NCI-H2107 (cell line): ENCODE measurements at places on chromosomes 12 and 14.

DNA sequence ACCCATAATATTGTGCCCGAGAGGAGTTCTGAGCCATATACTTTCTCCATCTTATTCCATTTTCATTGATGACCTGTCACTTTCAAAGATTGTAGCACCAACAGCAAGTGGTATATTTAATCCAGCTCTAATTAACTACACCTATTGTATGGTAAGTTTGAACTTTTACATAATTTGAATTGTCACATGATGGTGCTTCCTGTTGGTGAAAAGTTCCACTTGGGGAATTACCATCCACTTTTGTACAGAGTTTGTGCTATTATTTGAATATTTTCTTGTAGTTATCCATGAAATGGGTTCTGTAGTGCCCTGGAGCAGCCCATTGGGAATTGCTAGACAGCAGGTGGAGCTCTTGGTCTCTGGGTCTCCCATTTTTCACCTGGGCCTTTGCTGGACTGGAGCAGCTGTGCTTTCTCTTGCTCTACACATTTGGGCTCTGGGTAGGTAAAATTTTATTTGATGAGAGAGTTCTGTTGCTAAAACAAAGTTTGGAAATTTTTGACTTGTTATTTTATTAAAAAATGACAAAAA is 3.0 kb downstream of the SMCO3 start:
- no peak for DNase-seq

DNA sequence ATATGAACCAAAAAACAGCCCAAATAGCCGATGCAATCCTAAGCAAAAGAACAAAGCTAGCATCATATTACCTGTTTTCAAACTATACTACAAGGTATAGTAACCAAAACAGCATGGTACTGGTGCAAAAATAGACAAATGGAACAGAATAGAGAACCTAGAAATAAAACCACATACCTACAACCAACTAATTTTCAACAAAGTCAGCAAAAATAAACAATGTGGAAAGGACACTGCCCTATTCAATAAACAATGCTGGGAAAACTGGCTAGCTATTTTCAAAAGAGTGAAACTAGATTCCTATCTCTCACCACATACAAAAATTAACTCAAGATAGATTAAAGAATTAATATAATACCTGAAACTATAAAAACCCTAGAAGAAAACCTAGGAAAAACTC is 17.8 kb upstream of the STAB2 start:
- no peak for DNase-seq

DNA sequence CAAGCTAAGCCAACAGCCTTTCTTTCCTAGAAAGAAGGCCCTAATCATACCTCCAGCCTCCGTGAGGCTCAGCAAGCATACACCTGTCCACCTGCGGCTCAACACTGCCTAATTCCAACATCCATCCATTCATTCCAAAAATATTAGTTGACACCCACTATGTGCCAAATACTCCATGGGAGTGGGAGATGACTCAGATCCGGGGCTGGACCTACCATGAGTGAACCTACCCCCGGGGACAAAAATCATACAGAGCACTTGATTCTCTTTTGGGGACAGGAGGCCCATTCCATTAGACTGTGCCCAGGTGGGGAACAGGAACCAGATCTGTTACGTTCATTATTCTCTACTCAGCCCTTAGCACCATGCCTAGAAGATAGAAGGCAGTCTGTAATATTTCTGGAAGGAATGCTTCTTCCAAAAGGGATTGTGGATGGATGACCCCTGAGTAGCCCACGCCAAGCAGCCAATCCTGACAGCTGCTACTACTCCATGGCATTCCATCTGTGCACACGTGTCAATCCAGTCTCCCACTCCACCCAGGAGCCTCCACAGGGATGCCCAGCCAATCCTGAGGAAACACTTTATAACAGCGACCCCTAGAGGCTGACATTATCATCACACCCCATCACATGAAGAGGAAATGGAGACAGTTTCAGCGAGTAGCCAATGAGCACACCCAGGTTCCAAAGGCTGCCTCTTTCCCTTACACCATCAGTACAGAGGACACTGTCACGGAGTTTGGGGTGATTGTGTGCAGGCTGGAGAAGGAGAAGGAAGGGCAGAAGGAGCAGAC is 170.7 kb downstream of the ESRRB start:
- no peak for DNase-seq

- DNase-seq: no peak
Measured at GRCh38 chr14:58243790-58244555, 670 bp upstream of the PSMA3 start.

GRCh38 chr12:66051361-66051760 is 79.2 kb downstream of the LLPH start:
- no peak for DNase-seq

- DNase-seq: no peak
Measured at GRCh38 chr14:52377940-52378339, 63.8 kb downstream of the PTGER2 start.

- no peak for DNase-seq
Measured at GRCh38 chr12:10457760-10458159, 4.6 kb upstream of the KLRC1 start.
